ENCODE measurements at places on chromosomes 3 and 15. TPM values are rescaled to one million over a fixed set of nuclear protein-coding genes. Genes with fewer than 3 reads are reported as not detected.

The HRG gene
- total RNA-seq, result not detected

The SLCO2A1 gene
- total RNA-seq, result 57.7 TPM

The CXCR6 gene
- 0.67 TPM for total RNA-seq

The SRGAP3 gene
- total RNA-seq, result 7.9 TPM

The FAM174B gene
- total RNA-seq, result 29.5 TPM

The CLDN1 gene
- 0.59 TPM for total RNA-seq

The CFAP91 gene
- total RNA-seq, result 0.52 TPM

The FBXW12 gene
- not detected for total RNA-seq

The NOX5 gene
- 0.12 TPM for total RNA-seq

GRCh38 chr3:99901200-99901926 lies 83.7 kb downstream of the CMSS1 start:
- no peak for DNase-seq

DNA sequence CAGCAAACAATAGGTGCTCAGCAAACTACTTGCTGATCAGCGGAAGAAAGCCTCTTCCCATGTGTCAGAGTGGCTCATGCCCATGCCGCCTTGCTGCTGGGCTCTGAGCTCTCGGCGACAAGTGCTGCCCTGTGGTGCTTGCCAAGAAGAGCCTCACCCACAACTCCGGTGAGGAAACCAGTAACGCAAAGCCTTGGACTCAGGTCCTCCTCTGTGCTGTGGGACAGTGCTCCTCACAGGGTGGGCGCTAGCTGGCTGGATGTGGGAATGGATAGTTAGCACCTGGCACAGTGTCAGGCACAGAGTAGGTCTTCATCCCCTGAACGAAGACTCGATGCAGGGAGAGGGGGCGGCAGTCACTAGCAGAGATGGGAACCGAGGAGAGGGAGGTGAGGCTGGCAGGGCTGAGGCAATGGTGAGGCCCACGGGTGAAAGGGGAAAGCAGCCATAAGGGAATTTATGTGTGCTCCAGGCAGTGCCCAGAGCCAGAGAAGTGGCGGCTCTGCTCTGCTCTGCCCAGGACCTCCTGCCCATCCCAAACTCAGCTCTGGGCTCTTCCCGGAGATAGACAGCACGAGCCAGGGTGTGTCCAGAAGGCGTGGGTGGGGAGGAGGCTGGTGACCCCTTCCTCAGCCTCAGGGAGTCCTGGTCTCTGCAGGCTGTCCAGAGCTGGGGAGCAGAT lies 55.7 kb downstream of the IQSEC1 start:
- no peak for DNase-seq

- DNase-seq, result no peak
These were observed 355.8 kb downstream of the MCTP2 start for GRCh38 chr15:94587113-94587512.

- no peak for DNase-seq
These were observed 4.0 kb upstream of the ITPKA start for GRCh38 chr15:41489641-41490040.

GRCh38 chr15:59436774-59437141 lies 1.2 kb upstream of the FAM81A start:
- no peak for DNase-seq

DNA sequence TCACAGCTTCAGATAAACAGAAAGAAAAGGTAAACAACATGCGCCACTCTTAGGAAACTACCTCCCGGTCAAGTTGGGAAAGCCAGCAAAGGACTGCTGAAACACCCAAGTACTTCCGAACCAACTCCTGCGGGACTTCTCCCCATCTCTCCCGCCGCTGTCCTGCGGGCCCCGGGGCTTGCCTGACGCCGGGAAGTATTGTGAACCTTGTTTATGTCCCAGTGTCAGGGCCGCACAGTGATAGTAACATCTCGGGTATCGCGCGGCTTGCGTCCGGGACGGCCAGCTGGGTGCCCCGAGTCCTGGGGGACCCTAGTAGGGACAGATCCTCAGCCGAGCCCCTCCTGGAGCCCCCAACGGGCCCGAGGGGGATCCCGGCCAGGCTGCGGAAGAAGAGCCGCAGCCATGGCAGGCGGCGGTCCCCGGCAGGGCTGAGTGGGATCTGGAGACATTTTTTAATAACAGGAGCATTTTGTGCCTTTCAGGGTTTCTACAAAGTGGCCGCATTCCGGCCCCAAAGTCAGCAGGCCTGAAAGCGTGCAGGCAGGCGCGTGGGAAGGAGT lies 756 bp downstream of the CLPX start:
- peak; percentile 58 for DNase-seq

- DNase-seq, result no peak
These were observed 15.7 kb downstream of the LIPC start for GRCh38 chr15:58447271-58448010.

GRCh38 chr3:145817870-145818483 lies 343.0 kb downstream of the PLOD2 start:
- no peak for DNase-seq

GRCh38 chr15:52463638-52464037 lies 65.0 kb downstream of the MYO5A start:
- DNase-seq, result no peak

GRCh38 chr3:50587806-50588758 lies 18.8 kb downstream of the HEMK1 start:
- DNase-seq, result no peak

GRCh38 chr15:26023691-26024090 lies 160.6 kb upstream of the ATP10A start:
- DNase-seq, result no peak

- no peak for DNase-seq
These were observed 7.5 kb downstream of the HDGFL3 start for GRCh38 chr15:83200162-83200561.

DNA sequence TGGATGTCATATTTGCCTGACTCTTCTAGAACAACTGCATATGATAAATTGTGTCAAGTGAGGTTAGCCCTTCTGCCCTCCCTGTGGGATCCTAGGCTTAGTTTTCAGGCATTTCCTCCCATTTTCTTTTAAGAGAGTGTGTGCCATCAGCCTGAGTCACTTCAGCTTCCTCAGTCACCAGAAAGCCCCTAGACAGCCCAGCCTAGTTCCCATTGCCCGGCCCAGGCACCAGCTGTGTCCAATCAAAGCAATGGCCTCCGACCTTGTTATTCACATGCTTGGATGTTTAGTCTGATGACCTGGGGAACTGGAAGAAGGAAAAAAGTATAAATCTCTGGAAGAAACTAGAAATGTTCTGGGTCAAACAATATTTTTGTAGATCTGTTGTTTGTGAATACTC lies 221.9 kb upstream of the LRIG1 start:
- peak; percentile 16 for DNase-seq

DNA sequence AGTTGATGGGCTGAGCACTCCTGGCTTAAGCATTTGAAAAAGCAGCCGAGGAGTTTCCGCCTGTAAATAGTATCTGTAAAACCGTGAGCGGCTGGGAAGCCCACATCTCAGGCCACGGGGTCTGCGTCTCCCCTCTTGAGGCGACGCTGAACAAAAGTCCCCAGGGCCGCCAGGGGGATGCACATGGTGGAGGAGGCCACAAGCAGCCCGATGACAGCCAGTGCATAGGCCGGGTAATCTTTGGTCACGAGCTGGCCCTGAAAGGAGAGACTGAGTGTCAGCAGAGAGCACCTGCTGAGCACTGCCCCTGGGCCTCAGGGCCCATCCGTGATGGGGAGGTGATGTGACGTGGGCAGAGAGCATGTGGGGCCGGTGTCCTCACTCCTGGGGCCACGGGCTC lies 37.5 kb downstream of the SLC6A20 start:
- DNase-seq, result no peak

- no peak for DNase-seq
These were observed 271.5 kb downstream of the XXYLT1 start for GRCh38 chr3:194999491-194999890.

All from left colon (tissue), 2 donors.